ENCODE measurements at places on chromosomes 6 and 20. TPM values are rescaled to one million over a fixed set of nuclear protein-coding genes. Genes with fewer than 3 reads are reported as not detected.
A peak's percentile ranks its signal among the peaks of the same experiment; 100 is the strongest.

- no peak overlapping the region for H3K4me3 ChIP-seq
- no peak for DNase-seq
- no peaks in the 10 kb centered on the region for H3K27me3 ChIP-seq
- no peak overlapping the region for H3K27ac ChIP-seq
- H3K4me1 ChIP-seq, result peaks cover 28% of the 10 kb centered on the region
Measured at GRCh38 chr20:41478026-41478425, 111.4 kb upstream of the EMILIN3 start.

- peak; percentile 72 for DNase-seq
- peak within 1 kb of the TSS; percentile 99 for H3K27ac ChIP-seq
- no peaks in the 10 kb centered on the region for H3K36me3 ChIP-seq
- H3K4me1 ChIP-seq, result peaks cover 12% of the 10 kb centered on the region
- peak within 1 kb of the TSS; percentile 60 for H3K4me3 ChIP-seq
- no peaks in the 10 kb centered on the region for H3K27me3 ChIP-seq
Measured at GRCh38 chr6:16760516-16761470, at the start of gene ATXN1. Gene ATXN1 (minus strand): TSS chr6:16761460.

DNA sequence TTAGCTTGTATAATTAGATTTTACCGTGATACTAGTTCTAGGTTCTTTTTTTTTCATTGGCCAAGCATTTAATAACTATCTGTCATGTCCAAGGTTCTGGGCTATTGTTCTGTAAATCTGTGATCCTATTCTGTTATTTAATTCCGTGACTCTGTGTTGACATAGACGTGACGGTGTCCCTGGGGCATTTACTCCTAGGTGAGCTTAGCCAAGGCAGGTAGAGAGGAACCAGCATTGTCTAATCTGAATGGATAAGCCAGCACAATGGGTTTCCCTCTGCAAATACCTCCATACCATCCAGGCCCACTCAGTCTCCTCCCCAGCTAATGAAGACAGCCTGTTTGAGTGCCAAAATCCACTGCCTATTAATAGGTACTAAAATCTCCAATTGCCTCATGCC, 8.9 kb upstream of the CDSN start:
- no peaks in the 10 kb centered on the region for H3K36me3 ChIP-seq
- H3K27me3 ChIP-seq, result no peaks in the 10 kb centered on the region
- no peak overlapping the region for H3K4me3 ChIP-seq

DNA sequence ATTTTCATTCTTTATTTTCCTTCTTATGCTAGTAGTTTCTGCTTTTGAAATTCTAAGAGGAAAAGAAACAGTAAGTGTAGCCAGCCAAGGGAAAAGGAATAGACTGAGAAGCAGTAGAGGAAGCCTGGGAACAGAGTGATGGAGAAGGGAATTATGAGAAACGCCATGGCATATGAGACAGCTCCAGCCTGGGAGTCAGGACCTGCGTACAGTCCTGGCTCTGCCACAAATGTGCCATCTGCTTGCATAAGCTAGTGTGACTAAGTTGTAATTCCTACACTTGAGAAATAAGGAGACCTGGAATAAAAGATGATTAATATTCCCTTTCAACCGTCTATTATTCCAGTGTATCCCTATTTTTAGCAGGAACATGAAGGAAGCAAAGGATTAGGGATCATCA, 47.5 kb downstream of the OSTM1 start:
- H3K4me3 ChIP-seq, result no peak overlapping the region
- H3K36me3 ChIP-seq, result no peaks in the 10 kb centered on the region
- H3K27me3 ChIP-seq, result no peaks in the 10 kb centered on the region
- no peak for DNase-seq
- H3K4me1 ChIP-seq, result peaks cover 6% of the 10 kb centered on the region
- H3K27ac ChIP-seq, result no peak overlapping the region

GRCh38 chr6:158668707-158669103, 18.9 kb downstream of the SYTL3 start:
- no peak for DNase-seq
- no peak overlapping the region for H3K4me3 ChIP-seq
- no peak overlapping the region for H3K27ac ChIP-seq

DNA sequence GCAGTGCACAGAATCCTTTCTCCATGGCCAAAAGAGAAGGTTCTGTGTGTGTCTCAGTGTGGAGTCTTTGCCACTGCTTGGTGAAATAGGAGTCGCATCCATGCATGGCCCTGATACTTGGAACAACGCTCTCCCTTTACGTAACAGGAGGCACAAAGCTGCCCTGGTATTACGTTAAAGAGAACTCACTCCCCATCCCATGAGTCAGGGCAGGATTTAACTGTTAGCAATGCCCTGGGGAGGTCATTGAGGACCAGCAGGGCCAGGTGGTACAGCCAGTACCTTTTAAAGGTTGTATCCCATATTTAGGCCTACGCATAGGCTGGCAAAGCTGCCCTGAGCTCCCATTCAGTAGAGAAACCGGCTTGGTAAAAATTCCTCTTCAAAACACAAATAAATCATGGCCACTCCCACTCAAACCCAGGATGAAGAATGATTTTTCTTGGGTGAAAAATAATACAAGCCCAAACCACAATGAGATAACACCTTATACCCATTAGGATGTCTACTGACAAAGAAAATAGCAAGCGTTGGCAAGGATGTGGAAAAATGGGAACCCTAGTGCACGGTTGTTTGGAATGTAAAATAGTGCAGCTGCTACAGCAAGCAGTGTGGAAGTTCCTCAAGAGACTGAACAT, 37.1 kb downstream of the MYLK4 start:
- DNase-seq, result no peak
- H3K4me1 ChIP-seq, result no peaks in the 10 kb centered on the region
- no peaks in the 10 kb centered on the region for H3K36me3 ChIP-seq

DNA sequence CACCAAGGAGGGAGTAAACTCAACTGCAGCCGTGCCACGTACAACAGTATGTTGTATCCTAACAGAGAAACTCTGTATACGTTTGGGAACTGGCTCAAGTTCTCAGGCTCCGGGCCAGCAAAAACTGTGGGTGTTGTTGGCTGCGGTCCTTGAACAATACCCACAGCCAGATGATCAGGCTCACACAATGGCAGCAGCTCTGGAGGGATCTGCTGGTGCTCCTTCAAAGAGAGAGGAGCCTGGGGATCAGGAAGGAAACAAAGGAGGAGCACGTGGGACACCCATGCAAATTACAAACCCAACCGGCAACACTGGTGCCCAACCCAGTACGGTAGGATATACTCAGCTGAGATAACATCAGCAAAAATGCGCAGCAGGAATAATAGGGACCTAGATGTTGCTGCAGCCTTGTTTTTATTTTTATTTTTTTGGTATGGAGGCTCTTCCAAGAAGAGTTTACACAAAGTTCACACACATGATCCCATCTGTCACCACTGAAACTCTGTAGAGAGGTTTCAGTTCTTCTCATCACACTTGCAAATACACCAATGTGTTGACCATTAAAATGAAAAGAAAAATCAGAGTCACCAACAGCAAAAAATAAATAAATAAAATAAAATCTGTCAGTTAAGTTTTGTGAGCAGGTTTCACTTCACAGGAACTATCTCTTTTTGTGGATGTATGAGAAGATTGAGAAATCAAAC, 41.2 kb upstream of the PDE10A start:
- no peak for DNase-seq
- H3K27ac ChIP-seq, result no peak overlapping the region
- H3K36me3 ChIP-seq, result no peaks in the 10 kb centered on the region
- no peaks in the 10 kb centered on the region for H3K4me1 ChIP-seq

GRCh38 chr6:157679605-157680580, 143.2 kb upstream of the SNX9 start:
- no peaks in the 10 kb centered on the region for H3K36me3 ChIP-seq
- no peak overlapping the region for H3K4me3 ChIP-seq
- no peaks in the 10 kb centered on the region for H3K27me3 ChIP-seq
- no peak for DNase-seq
- no peak overlapping the region for H3K27ac ChIP-seq

DNA sequence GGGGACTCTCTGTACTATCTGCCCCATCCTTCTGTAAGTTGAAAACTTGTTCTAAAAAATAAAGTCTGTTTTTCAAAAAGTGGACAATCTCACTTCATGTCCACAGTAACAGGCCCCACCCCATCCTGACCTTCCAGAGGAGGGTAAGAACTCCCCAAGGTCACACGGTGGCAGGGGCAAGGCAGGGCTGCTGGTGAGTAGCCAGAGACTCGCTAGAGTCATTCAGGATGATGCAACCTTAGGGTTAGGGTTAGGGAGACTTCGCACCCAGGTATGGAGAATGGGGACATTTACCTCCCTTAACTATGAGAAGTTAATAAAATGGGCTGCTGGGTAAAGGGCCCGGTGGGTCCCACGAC, 15.4 kb downstream of the PEDS1 start:
- no peaks in the 10 kb centered on the region for H3K36me3 ChIP-seq
- H3K4me3 ChIP-seq, result no peak overlapping the region
- H3K27ac ChIP-seq, result peak overlapping the region; percentile 27
- no peaks in the 10 kb centered on the region for H3K27me3 ChIP-seq
- peaks cover 37% of the 10 kb centered on the region for H3K4me1 ChIP-seq
- no peak for DNase-seq

DNA sequence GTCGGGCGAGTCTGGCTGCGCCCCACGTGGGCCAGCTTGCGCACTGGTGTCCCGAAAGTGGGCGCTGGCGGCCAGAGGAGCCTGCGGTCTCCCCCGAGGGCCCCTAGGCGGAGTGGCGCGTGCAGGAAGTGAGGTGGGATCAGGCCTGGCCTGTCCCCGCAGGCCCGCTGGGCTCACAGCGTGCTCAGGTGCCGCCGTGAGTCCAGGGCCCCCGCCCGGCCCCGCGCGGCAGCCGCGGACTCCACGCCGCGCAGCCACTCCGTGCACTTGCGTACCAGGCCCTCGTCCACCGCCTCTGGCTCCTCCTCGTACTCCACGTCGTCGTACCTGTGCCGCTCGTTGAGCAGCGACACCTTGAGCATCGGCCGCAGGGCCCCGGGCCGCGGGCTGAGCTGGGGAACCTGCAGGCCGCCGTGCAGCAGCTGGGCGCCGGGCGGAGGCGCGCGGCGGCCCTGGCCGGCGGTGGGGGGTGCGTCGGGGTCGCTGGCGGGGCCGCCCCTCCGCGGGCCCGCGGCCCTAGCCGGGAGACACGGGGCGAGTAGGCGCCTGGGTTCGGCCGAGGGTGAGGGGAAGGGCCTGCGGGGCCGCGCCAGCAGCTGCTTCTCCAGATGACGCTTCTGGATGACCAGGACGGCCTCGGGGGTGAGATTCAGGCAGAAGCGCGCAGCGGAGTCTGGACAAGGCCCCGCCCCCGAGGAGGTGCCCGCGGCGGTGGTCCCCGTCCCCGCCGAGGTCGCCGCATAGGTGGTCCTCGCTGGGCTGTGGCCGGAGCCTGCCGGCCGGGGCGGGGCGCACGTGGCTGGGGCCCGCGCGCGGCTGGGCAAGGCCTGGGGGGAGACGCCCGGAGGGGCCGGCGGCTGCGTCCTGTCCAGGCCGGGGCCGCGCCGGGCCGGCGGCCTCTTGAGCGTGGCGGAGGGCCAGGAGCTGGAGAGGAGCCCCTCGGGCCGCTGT, 835 bp downstream of the PRR18 start:
- no peak overlapping the region for H3K27ac ChIP-seq
- no peaks in the 10 kb centered on the region for H3K27me3 ChIP-seq
- H3K4me1 ChIP-seq, result peaks cover 22% of the 10 kb centered on the region
- DNase-seq, result peak; percentile 35

DNA sequence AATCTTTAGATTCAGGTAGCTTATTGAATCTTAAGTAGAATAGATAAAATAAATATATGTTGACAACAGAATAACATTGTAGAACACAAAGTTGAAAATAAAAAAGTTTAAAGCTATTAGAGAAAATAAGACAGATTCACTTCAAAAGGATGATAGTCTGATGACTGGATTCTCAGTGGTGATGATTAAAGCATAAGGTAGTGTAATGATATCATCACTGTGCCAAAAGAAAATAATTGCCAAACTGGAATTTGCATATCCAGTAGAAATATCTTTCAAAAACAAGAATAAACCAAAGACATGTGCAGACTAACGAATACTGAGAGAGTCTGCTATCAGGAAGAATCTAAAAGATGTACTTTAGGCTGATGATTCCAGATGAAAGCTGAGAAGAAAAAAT, 30.2 kb downstream of the ENPP1 start:
- no peaks in the 10 kb centered on the region for H3K36me3 ChIP-seq
- no peak overlapping the region for H3K4me3 ChIP-seq
- no peaks in the 10 kb centered on the region for H3K27me3 ChIP-seq

- no peaks in the 10 kb centered on the region for H3K27me3 ChIP-seq
- no peaks in the 10 kb centered on the region for H3K4me1 ChIP-seq
- no peaks in the 10 kb centered on the region for H3K36me3 ChIP-seq
- H3K4me3 ChIP-seq, result no peak overlapping the region
- DNase-seq, result no peak
Measured at GRCh38 chr6:88371480-88371879, 205.3 kb upstream of the CNR1 start.

GRCh38 chr6:10276660-10277287, 138.1 kb downstream of the TFAP2A start:
- H3K27ac ChIP-seq, result no peak overlapping the region
- no peaks in the 10 kb centered on the region for H3K36me3 ChIP-seq
- H3K4me3 ChIP-seq, result no peak overlapping the region
- no peaks in the 10 kb centered on the region for H3K27me3 ChIP-seq
- H3K4me1 ChIP-seq, result no peaks in the 10 kb centered on the region

DNA sequence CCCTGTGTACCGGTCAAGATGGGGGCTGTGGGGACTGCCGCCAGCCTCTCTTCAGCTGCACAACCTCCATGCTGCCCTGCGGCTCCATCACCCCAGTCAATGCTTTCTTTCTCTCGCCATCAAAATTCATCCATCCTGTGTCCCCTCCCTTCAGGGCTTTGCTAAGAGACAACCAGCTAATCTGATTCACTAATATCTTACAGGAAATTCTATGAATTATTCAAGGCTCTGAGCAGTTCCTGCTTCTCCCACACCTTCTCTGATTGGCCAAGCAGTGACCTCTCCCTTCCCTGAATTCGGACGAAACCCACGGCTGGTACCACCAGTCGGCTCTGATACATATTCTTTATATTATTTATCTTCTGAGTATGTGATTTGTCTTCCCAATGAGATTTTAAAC, 13.8 kb downstream of the ITPR3 start:
- H3K27ac ChIP-seq, result no peak overlapping the region
- H3K4me3 ChIP-seq, result no peak overlapping the region
- no peak for DNase-seq
- peaks cover 27% of the 10 kb centered on the region for H3K4me1 ChIP-seq
- H3K36me3 ChIP-seq, result no peaks in the 10 kb centered on the region

DNA sequence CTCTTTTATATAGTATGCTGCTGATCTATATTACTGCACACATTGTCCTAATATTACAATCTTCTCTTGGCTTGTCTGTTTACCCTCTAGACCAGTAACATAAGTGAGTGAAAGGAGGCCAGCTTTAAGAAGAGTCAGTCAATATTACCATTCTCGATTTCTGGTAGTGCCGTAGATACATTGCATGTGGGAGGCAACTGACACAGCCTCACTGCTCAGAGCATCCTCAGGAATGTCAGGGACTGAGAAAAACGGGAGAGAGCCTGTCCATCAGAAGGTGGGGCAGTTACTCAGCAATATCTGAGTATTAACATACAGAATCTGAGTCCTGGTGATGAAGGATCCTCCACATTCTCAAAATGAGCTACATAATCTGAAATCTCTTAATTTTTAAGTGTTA, 259.9 kb downstream of the GJA1 start:
- no peak for DNase-seq
- H3K4me3 ChIP-seq, result no peak overlapping the region

The FAM83C gene
- not detected for total RNA-seq

The PI3 gene
- total RNA-seq, result not detected

The LIME1 gene
- 14.0 TPM for total RNA-seq

The SASH1 gene
- total RNA-seq, result 49.8 TPM

The RAB23 gene
- total RNA-seq, result 2.1 TPM

The FAM229B gene
- total RNA-seq, result 4.4 TPM

The LAMA2 gene
- 54.7 TPM for total RNA-seq

The FRMD1 gene
- not detected for total RNA-seq

The EYS gene
- 0.26 TPM for total RNA-seq

The FNDC11 gene
- 2.9 TPM for total RNA-seq

The MMS22L gene
- total RNA-seq, result 7.3 TPM

All from body of pancreas (tissue), 4 donors.